Fibroblast of lung (primary cell): ENCODE measurements at places on chromosomes 1 and 21.

- no peak for DNase-seq
These were observed 63.5 kb downstream of the AGPAT3 start for GRCh38 chr21:43928222-43929125.

- DNase-seq, result no peak
These were observed 22.4 kb downstream of the ASH1L start for GRCh38 chr1:155540000-155540874.

DNA sequence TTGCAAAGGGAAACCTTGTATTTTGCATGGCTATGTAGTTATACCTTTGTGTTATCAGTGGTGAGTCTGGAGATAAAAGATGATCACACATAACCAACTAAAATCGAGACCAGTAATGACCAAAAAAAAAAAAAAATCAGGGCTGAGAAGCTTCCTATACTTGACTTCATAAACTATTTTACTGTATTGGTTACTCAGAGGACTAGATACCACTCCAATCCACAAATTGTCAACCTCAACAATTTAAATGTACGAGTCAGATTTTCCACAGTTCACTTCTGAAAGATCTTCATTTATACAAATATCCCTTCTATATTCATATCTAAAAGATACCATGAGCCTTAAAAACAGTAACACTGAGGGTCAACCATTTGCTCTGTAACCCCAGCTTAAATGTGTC, 71.7 kb downstream of the NRIP1 start:
- DNase-seq, result no peak

GRCh38 chr1:59266180-59266926, 30.5 kb upstream of the FGGY start:
- DNase-seq, result no peak

GRCh38 chr1:29782846-29783507, 546.7 kb downstream of the PTPRU start:
- DNase-seq, result no peak

DNA sequence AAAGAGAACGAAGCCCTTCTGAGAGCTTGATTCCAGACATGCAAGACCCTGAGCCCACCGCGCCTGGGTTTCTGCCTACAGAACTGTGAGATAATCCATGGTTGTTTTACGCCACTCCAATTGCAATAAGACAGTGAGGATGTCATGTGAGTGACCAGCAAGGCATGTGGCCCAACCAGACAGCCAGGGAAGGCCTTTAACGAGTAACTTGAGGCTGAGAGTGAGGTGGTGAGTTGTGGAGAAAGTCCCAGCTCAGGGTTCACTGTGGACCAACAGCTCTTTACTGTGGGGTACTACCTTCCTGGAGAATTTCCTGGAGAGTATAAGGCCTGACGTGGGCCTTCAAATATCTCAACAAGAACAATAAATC, 153.9 kb downstream of the ETS2 start:
- no peak for DNase-seq

GRCh38 chr1:51988254-51988653, 2.2 kb downstream of the RAB3B start:
- no peak for DNase-seq

DNA sequence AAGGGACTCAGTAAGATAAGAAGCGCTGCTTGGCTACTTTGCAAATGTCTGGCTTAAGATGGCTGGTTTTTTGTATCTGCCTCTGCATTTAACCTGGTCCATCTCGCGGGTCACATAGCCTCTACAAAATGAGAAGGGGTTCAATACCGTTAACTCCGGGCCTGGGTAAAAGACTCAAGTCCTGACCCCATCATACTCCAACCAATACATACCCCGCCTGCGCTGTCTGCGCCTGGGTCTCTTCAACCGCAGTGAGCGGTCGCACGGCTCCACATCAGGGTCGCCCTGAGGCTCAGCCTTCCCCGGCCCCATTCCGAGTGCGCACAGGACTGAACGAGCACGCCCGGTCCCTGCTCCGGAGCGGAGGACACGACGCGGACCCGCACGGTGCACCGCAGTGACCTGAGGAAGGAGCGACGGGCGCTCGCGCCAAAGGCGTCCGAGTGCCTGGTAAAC, 558 bp upstream of the PGD start:
- no peak for DNase-seq

- DNase-seq, result peak; percentile 74
These were observed 12.7 kb upstream of the S100A11 start for GRCh38 chr1:152049291-152050083.

DNA sequence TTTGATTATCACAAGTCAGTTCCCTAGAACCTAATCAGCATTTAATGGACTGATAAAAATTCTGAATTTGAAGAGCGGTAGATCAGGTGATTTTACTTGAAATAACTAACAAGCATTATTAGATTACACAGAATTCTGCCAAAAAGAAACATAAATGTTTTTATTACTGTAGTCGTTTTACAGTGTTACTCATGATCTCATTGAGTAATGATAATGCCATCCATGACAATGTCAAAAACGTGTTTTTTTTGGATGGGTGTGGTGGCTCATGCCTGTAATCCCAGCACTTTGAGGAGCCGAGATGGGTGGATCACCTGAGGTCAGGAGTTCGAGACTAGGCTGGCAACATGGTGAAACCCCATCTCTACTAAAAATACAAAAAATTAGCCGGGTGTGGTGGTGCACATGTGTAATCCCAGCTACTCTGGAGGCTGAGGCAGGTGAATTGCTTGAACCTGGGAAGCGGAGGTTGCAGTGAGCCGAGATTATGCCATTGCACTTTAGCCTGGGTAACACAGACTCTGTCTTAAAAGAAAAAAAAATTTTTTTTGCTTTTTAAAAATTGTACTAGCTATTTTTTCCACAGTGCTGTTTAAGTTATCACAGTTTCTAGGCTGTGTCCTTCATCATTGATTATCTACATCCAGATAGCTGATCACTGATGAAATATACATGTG, 56.6 kb downstream of the LAMC1 start:
- DNase-seq, result no peak

DNA sequence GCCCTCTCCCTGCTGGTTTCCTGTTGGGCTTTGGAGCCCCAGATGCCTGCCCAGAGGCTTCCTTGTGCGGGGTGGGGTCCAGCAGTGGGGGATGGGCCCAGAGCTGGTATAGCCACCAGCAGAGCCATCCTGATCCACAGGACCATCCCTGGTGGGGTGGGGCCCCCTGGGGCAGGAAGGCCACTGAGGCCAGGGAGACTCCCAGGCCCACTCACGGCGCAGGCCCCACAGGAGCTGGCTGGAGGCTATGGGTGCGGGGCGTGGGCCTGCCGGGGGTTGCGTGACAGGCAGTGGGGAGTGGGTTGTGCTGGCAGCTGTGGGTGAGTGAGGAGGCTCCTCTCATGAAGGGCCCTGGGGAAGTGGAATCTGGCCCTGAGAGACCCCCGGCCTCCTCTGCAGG, 5.7 kb downstream of the LRRC3 start:
- DNase-seq, result no peak

GRCh38 chr1:226881515-226882185, 11.2 kb downstream of the PSEN2 start:
- DNase-seq, result no peak

- DNase-seq, result no peak
These were observed 7.6 kb downstream of the SIM2 start for GRCh38 chr21:36706482-36706852.

- peak; percentile 49 for DNase-seq
These were observed 64.0 kb downstream of the ADARB1 start for GRCh38 chr21:45138199-45139002.

- peak; percentile 11 for DNase-seq
These were observed 138.2 kb downstream of the COL24A1 start for GRCh38 chr1:86018283-86018923.

DNA sequence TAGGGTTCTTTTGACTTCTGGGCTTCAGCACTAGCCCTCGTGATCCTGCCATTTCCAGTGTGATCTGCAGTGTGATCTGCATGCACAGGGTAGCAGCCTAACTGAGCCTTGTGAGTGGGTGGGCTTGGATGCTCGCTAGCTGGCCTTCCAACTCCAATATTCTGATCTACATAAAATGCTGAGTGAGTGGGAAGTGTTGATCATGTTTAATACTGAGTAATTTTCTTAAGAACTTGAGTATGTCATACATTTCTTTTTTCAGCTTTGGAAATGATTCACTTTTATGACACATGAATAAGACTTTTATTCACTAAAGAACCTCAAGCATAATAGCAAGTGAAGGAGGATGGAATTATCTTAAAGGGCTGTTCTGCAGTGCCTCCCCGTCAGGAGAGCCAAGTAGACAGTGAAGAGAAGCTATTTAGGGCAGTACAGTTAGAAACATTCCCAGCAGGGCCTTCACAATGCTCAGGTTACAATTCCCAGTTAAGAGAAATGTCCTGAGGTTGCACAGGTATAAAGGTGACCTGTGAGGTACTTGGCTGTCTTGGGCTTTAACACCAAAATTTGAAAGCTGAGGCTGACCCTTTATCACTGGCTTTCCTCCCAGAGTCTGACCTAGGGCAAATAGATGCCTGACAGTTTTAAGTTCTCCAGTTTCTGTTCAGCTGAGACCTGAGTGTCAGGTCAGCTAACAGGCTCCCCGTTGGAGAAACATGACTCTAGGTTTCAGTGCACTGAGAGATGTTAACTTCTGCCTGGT, 29.1 kb upstream of the LRRC8C start:
- DNase-seq, result peak; percentile 69

GRCh38 chr1:235601104-235601503, 48.5 kb downstream of the GNG4 start:
- peak; percentile 8 for DNase-seq

DNA sequence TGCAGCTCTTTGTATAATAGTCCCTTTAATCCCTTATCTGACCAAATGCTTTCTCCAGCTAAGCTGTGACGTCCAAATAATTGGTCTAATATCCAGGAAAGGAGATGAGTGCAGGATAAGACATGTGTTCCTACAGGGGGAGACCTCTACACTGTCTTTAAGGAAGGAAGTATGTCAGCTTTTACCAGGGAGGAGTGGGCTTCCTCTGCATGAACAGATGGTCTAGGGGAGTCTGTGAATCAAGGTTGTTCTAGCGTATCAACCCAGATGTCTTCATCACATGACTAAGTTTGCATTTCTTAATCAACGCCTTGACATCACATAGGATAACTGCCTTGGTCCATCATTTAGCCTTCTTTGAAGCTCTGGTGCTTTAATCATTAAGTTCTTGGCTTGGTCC, 528.2 kb downstream of the MRPL39 start:
- DNase-seq, result no peak

DNA sequence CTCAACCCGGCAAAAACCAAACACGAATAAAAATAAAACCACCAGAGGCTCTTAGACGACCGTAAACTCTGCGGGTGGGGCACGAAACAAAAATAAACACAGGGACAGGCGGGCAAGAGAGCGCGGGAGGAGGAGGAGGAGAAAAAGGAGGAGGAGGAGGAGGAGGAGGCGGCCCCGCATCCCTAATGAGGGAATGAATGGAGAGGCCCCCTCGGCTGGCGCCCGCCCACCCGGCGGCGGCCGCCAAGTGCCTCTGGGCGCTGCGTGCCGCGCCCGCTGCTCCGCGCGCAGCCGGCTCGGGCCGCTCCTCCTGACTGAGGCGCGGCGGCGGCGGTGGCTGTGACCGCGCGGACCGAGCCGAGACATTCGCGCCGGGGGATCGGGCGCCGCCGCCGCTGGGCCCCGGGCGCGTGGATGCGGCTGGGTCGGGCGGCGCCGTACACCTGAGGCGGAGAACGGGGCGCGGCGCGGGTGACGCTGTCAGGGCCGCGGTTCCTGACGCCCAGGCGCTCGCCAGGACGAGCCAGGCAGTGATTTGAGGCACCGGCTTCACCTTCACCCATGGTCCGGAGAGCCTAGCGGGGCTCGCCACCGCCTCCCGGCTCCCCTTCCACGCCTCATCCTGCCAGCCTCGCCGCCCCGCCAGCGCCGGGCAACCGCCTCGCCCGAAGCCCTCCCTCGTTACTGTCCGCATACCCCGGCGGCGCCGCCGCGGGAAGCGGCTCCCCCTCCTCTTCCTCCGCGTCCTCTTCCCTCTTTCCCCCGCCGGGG, at the start of gene MARK1:
TSS of gene MARK1 (plus strand) at position 229 of the 771 bp plus-strand sequence. CDS start 687 bp downstream, outside the sequence.
- DNase-seq, result peak; percentile 49

DNA sequence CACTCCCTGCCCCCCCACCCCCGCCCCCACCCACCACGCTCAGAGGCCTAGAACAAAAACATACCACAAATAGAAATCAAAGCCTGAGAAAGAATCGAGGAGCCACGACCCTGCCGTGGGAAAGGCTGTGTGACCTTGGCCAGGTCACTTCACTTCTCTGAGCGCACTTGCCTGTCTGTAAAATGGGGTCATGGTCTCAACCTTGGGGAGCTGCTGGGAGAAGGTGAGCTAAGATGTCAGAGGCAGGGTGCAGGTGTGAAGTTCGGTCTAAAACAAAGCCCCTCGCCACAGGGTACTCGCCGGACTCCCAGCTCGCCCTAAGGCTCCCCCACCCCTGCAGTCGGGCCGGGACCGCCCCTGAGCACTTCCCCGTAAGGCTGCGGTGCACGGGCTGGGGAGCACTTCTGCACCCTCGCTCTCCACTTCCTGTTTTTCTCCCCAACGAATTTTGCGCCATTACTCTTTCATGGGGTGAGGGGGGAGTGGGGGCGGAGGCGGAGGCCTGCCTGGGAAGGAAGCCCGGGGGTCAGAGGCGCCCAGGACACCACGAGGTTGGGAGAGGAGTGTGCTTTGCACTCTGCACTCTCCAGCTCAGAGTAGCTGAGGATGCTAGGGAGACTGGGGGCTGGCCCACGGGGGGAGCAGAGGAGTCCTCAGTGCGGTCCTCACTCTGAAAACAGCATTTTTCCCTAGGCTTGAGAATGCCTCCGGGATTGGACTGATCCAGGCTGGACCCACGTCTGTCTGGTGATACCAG, 21.9 kb upstream of the PIK3CD start:
- DNase-seq, result no peak

DNA sequence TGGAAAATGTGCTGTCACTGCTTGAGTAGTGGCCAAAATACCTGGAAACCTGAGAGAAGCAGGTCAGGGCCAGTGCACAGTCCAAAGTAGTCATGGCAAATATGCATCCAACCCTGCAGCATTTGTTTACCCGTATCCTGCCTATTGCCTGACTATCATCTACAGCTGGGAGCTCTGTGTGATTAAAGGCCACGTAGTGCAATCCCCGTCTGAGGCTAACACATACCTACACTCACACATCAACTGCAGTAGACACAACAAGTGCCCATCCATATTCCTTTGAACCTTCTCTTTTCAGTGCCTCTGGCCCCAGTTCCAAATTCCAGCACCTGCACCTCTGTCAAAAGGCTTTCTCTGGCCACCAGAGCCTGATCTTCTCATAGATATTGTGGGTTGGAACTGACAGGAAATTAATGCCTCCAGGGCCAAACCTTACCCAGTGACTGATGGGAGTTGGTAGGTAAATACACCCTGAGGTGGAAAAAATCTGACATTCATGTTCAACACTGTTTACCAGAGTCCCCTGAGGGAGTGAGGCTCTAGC, 383.0 kb downstream of the SETD4 start:
- no peak for DNase-seq

DNA sequence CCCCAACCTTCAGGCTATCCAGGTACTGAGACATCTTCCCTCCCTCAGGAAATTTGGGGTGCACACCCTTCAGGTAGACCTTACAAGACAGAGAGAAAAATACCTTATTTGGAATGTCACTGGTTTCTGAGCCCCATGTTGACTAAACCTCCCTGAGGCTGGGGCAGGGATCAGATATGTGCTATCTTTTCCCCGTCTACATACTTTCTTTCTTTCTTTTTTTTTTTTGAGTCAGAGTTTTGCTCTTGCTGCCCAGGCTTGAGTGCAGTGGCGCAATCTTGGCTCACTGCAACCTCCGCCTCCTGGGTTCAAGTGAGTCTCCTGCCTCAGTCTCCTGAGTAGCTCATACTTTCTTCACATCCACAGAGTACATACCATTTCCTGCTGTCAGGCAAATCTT, 1.6 kb downstream of the CYB5R1 start:
- no peak for DNase-seq

GRCh38 chr1:6001992-6002576, 9.9 kb upstream of the NPHP4 start:
- no peak for DNase-seq

GRCh38 chr1:147579934-147580537, 38.7 kb downstream of the BCL9 start:
- peak; percentile 64 for DNase-seq
